ENCODE measurements at places on chromosomes 1 and 21.

DNA sequence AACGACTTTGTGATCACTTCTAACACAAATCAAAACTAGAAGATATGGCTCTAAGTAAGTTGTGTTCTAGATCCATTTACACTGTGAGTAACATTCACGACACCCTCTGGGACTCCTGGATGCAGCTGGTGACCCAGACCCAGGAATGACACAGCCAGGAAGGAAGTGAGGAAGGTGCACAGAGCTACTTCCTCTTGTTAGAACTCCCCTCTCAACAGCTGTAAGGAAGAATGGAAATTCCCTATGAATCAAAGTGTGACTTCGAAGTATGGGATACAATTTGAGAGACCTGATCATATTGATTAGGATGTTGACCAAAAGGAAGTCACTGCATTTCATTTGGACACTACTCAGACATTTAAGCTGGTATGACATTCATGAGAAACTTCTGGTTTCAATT is 185.3 kb downstream of the NRIP1 start:
- no peak for DNase-seq

DNA sequence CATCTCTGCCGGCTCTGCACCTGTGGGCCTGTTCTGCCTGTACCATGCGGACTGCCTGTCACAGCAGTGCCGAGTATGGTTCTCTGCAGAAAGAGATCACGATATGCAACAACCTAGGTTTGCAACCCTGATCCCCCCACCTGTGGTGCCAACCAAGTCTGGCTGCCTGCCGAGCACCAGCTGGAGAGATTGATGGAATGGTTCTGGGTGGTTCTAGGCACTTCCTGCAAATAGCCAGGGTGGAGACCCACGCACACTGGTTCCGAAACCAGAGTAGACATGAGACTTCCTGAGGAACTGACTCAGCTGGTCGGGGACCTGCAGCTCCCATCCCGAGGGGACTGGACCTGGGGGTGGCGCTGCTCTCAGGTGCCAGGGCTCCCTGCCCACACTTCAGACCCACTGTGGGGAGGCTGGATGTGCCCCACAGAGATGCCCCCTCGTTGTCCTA is 5.4 kb downstream of the TPRG1L start:
- no peak for DNase-seq

GRCh38 chr1:209883341-209883971 is 54.6 kb upstream of the SYT14 start:
- DNase-seq = no peak

- DNase-seq = no peak
These were observed 8.2 kb upstream of the MRPL55 start for GRCh38 chr1:228117335-228117734.

DNA sequence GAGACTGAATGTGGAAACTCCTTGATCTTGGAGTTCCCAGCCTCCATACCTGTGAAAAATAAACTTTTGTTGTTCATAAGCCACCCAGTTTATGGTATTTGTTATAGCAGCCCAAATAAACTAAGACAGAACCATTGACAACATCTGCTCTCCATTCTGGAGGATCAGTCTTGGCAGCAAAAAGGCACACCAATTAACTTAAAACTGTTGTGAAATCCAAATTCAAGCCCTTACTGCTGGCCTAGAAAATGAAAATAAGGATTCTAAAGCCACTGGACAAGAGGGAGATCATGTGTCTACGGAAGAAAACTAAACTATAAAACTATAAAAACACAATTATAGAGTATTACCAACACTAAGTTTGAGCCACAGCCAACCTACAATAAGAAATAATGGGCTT is 172.1 kb upstream of the RNPC3 start:
- DNase-seq = no peak

GRCh38 chr1:119664067-119664466 is 16.0 kb upstream of the ZNF697 start:
- no peak for DNase-seq

- DNase-seq = no peak
These were observed 70.0 kb upstream of the BCAR3 start for GRCh38 chr1:93751377-93752250.

GRCh38 chr21:17780539-17780938 is 38.6 kb downstream of the C21orf91 start:
- DNase-seq = no peak

GRCh38 chr1:169099561-169099960 is 6.9 kb upstream of the ATP1B1 start:
- no peak for DNase-seq

GRCh38 chr1:87523466-87523865 is 194.8 kb downstream of the LMO4 start:
- DNase-seq = no peak

GRCh38 chr1:185971688-185972087 is 237.5 kb downstream of the HMCN1 start:
- no peak for DNase-seq

GRCh38 chr1:169041366-169041765 is 65.1 kb upstream of the ATP1B1 start:
- no peak for DNase-seq

GRCh38 chr1:101190441-101190840 is 46.4 kb upstream of the S1PR1 start:
- DNase-seq = no peak

DNA sequence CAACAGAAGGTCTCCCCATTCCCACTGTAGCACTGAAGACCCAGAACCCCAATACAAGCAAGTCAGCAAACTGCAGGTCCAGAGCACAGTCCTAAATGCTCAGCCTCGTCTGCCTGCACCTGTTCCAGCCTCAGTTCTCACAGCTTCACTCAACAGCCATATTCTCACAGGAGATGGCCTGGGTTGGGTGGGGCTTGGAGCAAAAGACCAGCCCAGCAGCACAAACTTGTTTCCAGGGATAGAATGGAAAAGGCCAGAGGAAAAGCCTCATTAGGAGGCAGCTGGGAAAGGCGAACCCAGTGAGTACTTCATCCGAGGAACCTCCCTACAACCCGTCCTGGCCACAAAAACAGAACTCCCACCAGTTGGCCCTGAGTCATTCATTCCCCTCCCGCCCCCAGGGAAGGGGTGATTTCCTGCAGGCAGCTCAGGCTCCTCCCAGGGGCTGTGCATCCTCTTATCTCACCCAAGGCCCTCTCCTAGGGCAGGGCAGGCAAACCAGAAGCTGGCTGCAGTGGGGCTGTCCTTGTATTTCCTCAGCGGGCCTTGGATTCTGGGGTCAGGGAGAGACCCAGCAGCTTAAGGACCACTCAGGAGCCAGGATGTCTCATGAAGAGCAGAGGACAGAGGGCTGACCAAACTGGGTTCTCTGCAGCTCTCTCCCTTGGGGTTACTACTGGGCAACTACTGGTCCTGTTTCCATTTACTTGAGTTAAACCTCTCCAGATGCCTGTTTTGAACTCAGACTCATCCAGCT is 7.4 kb upstream of the MPL start:
- DNase-seq = no peak

DNA sequence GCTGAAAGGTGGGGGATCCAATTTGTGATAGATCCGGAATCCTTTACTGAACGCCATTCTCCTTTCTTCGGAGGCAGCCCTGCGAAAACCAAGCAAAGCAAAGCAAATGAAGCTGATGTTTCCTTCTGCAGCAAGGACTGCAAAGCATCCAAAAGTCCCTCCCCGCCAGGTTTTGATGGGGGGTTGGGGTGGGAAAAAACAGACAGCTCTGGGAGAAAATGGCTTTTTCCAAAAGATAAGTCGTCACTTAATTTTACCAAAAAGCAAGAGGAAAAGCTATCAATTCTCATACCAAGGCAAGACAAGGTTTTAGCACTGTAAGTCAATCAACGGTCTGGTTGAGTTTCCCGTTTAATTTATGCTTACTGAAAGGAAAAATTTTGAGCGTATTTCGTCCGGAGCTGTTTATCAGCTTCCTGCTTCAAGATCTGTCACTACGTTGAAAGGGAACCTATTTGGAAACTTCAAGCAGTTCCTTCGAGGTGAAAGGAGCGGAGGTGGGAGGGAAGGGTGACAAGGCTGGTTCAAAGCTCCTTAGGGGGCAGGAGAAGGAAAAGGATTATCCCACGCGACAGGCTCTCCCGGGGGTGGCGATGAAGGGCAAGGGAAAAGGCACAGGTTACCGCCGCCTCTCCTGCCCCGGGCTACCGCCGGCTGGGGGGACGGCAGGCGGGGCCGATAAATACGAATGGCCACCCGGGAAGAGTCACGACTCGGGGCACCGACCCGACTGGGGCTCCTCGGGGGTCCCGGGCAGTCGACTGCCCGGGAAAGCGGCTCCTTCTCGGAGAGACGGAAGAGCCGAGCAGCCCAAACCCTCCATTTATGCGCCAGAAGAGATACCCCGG is 750 bp downstream of the SYNJ1 start:
- DNase-seq = peak; percentile 24

GRCh38 chr1:97348599-97349265 is 572.1 kb downstream of the DPYD start:
- no peak for DNase-seq

GRCh38 chr1:84467298-84467697 is 11.8 kb upstream of the RPF1 start:
- no peak for DNase-seq

DNA sequence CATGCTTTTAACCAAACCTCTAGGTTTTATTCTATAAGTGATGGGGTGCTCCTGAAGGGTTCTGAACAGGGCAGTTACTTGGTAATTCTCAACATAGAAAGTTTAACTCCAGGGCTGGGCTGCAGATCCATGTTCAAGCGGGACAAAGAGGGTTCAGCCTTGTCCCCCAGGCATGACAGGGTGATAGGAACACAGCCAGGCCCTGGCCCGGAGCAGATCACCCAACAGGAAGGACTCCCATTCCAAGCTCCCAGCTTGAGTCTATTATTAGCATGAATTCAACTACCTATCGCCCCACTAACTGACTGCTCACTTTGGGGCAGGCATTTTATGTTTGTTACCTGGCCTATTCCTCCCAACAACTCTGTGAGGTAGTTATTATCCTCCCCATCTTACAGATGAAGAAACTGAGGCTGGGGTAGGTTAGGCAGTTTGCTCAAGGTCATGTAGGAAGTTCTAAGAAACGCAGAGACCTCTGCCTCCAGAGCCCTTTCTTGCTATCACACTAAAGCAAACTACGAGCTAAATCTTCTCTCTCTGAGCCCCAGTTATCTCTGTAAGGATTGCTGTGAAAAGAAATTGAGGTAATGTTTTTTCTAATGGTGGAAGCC is 14.5 kb downstream of the ASAP3 start:
- no peak for DNase-seq

DNA sequence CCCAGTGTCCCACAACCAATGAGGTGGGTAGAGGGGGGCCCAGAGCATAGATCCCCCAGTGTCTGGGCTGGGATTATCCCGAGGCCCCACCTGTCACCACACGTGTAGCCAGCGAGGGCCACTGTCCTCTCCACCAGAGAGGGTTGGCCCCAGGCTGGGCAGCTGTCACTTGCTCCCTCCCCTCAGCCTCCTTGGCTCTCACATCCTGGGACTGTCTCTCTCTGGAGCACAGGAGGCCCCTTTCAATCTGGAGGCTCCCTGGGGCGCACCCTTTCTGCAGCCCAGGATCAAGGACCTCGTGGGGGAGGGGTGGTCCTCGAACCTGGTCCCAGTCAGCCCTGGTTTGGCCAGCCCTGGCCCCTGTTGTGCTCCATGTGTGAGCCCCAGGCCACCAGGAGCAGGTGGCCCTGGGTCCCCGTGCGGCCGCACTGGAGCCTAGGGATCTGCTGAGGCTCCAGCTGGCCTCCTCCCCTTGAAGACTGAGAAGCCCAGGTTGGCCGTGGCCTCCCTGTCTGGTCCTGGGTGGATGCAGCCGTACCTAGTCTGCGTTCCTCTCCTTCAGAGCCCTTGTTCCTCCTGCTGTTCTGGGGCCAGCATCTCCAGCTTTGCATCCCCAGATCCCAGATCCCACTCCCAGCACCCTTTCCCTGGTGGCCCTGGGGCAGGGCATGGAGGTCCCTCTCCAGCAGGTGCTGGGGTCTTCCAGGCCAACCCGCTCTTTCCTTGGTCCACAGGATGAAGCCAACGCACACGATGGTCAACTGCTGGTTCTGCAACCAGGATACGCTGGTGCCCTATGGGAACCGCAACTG is 6.7 kb downstream of the TMEM201 start:
- DNase-seq = no peak

DNA sequence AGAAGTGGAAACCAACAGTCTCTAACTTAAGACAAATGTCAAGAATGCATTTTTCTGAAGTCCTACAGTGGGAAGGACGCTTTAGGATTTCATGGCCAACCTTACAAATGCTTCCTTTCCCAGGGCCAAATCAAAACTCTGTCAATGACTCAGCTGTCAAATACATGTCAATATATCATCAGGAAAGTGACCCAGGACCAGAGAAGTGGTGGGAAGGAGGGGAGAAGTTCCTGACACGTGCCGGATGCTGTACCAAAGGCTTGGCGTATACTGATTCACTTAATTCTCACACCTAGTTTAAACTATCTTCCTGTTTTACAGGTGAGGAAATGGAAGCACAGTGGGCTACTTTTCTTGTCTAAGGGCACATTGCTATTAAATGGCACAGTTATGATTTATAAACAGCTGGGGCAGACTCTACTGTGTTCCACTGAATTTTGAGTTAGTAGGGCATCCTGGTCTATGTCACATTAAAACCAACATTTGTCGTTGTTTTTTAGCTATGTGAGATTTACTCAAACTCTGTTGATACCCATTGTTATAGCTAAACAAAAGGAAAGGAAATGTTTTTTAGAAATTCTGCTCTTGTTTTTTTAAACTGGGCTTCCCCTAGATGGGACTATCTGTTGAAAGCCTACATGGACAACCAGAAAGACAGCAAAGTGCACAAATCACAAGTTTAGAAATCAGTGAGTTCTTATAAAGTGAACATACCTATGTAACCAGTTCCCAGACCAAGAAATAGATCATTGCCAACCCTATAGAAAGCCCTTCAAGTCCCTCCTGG is 208.2 kb upstream of the SGIP1 start:
- DNase-seq = no peak

DNA sequence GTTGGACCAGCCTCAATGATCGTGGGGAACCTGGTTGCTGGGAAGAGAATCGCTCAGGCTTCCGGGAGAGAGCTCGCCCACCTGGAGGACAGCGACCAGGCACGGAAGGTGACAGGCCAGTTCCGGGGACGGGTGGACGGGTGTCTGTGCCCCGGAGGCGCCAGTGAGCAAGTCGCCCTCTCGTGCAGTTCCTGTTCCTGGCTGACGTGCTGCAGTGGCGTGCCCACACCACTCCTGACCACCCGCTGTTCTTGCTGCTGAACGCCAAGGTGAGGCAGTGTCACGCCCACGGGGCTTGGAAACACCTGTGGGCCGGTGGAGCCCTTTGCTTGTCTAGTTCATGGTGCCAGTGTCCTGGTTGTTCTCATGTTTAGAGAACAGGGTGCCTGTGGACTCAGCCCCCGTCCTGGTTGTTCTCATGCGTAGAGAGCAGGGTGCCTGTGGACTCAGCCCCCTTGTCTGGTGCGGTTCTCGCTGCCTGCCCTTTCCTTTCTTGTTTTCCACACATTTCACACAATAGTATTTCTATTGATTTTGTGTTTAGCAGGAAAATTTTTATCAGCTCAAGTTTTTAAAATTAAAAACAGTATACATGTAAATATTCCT is 53.1 kb downstream of the S100B start:
- no peak for DNase-seq

- DNase-seq = no peak
These were observed 669 bp downstream of the XPR1 start for GRCh38 chr1:180632326-180633056.

DNA sequence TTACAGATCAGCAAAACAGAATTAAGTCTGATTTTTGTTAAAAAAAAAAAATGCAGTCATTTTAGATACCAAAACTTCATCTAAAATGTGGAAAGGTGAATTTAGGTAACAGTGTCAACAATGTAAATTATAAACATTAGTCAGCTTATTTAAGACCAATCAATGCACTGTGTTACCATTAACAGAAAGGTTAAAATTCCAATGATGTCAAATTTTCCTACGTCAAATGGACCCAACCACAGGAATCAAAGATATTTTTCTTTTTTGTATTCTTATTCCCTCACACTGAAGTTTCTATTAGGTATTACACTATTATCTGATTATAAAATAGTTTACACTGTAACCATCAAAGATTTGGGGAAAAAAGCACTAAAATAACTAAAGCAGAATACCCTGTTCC is 6.5 kb downstream of the ARHGAP29 start:
- DNase-seq = no peak

All from right kidney (tissue), 9 donors.